AG20443 (cell line): ENCODE measurements at places on chromosomes 5 and 9.

DNA sequence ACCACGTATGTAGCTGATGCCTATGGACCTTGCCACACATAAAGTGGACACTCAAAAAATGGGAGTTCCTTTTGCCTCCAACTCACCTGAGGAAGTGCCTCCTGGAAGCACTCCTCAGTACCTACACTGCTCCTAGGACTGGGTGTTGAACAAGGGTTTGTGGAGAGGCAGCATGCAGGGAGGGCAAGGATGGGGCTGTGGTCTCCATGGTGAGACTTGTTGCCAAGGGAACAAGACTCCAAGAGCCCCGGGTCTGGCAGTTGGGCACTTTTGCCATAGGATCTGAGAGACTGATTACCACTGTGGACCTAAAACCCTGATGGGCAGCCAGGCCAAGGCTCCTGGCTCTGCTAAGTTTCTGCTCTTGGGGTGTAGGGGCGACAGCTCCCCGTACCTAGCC, 6.9 kb upstream of the NR5A1 start:
- DNase-seq: no peak

GRCh38 chr9:77735494-77735893, 87.4 kb upstream of the GNA14 start:
- DNase-seq: peak; percentile 63

DNA sequence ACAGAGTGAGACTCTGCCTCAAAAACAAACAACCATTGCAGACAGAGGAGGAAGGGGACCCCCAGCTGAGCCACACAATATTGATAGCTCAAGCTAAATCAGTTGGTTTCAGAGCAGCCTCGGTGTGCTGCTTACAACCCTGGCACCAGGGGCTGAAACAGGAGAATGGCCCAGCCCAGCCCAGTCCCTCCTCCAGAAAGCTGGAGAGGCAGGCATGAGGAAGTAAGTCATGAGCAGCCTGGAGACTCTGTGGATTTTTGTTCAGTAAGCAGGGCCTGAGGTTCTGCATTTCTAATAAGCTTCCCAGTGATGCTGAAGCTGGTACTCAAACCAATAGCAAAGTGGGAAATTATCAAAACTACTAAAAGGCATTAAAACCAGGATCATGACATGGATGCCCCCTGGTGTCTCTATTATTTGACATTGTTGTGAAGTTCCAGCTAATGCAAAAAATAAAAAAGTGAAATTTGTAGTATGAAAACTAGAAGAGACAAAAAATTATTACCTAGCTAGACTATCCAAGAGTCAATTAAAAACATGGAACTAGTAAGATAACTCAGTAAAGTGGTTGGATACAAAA, 14.2 kb downstream of the PRRT1B start:
- no peak for DNase-seq

GRCh38 chr9:99866398-99866797, 40.1 kb upstream of the STX17 start:
- no peak for DNase-seq

GRCh38 chr5:92977846-92978540, 603.0 kb downstream of the NR2F1-AS1 start:
- no peak for DNase-seq

GRCh38 chr5:142032747-142033631, 20.2 kb upstream of the GNPDA1 start:
- no peak for DNase-seq

GRCh38 chr9:69179037-69179436, 5.0 kb downstream of the TJP2 start:
- DNase-seq: no peak

- no peak for DNase-seq
Measured at GRCh38 chr5:124060413-124061067, 548.6 kb downstream of the CSNK1G3 start.

GRCh38 chr5:317086-317811, 4.3 kb upstream of the AHRR start:
- peak; percentile 93 for DNase-seq

GRCh38 chr5:573206-573605, 38.9 kb upstream of the CEP72 start:
- DNase-seq: no peak

DNA sequence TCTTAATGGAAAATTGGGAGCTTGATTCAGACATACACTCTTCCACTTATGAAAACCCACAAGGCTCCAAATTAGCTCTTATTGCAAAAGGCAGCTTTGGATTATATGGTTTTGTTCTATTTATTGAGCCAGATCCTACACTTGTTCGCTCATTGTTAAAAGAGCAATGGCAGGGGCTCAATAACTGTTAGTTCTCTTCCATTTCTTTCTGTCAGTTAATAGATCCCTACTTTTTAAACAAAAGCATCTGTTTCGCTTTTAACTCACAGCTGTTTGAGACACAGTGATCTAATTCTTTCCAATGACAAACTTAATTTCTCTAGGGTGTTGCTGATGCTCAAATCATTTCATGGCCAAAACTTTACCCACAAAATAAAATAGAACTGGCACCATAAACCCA, 11.7 kb downstream of the C5 start:
- DNase-seq: no peak

- peak; percentile 86 for DNase-seq
Measured at GRCh38 chr5:157390551-157391297, 69.3 kb upstream of the NIPAL4 start.

- no peak for DNase-seq
Measured at GRCh38 chr9:34507556-34507955, 15.2 kb downstream of the ENHO start.

DNA sequence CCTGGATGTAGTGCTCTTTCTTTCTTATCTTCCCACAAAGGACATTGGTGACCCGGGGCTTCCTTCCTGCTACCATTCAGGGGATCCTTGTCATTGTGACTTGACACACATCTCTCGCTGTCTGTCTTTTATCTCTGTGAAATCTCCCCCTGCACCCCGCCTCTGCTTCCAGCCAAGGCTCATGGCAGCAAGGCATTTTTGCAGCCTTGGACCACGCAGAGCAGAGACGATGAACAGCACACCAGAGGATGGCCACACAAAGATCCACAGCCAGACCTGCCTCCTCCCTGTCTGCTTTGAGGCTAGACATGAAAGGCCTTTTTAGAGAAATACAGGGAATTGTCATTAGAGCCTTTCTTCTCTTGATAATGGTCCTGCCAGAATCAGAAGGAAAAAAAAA, 549.1 kb downstream of the CDK5RAP2 start:
- DNase-seq: no peak

- peak; percentile 24 for DNase-seq
Measured at GRCh38 chr5:54603372-54603771, 85.8 kb downstream of the SNX18 start.

- DNase-seq: no peak
Measured at GRCh38 chr5:178993955-178994579, 1.1 kb downstream of the GRM6 start.

DNA sequence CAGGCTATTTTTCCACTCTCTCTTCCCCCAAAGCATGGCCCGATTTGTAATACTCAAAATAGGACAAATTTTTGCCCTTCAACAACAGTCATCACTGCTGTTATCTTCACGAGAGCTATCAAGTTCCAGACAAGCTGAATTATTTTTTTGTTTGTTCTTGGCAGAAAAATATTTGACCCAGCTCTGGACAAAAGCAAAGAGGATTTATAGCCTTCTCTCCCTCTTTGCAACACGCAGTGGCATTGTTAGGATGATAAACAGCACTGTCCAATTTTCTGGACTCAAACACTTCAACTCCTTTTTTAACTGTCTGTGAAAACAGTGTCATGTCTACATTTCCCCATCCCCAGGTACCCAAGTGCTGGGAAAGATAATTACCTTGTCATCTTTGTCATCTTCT, 160.3 kb downstream of the SLF1 start:
- no peak for DNase-seq

GRCh38 chr5:76765249-76765648, 49.3 kb downstream of the F2R start:
- DNase-seq: no peak

- no peak for DNase-seq
Measured at GRCh38 chr5:134143944-134144941, 29.8 kb downstream of the TCF7 start.

- no peak for DNase-seq
Measured at GRCh38 chr9:107782789-107783188, 293.2 kb upstream of the KLF4 start.

- DNase-seq: no peak
Measured at GRCh38 chr5:147075187-147075586, 159.6 kb upstream of the STK32A start.

DNA sequence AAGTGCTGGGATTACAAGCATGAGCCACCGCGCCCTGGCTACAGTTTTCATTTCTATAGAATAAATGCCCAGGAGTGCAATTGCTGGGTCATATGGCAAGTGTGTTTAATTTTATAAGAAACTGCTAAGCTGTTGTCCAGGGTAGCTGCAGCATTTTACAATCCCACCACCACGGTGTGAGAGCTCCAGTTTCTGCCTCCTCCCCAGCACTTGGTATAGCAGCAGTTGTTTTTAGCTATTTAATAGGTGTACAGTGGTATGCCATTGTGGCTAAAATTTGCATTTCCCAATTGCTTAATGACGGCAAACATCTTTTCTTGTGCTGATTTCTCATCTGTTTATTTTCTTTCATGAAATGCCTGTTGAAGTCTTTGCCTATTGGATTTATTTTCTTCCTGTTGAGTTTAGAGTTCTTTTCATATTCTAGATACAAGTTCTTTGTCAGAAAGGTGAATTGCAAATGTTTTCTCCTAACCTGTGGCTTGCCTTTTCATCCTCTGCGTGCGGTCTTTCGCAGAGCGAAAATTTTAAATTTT, 100.3 kb downstream of the NDFIP1 start:
- DNase-seq: no peak

DNA sequence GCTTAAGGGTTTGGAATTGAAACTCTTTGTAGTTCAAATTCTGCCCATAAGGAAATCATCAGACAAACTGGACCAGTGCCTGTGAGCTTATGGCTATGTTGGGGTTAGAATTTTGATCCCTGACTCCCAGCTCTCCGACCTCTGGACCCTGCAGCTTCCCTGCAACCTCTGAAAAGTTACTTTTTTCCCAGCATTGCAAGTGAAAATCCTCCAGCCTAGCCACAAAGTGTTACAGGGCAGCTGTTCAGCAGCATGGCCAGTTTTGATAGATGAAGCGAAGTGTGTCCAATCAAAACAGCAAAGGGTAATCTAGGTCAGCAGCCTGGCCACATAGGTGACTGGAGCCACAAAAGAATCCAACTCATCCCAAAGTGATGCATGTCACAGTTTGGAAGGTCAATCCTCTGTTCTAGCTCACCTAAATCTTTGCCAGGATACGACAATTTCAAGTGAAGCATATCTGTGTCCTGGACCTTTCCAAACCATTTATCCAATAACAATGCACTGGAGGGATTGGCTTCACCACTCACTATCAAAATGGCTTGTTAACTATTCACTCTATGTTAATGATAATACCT, 4.7 kb upstream of the CPEB4 start:
- no peak for DNase-seq

- DNase-seq: no peak
Measured at GRCh38 chr9:117705386-117705785, 1.2 kb downstream of the TLR4 start.

DNA sequence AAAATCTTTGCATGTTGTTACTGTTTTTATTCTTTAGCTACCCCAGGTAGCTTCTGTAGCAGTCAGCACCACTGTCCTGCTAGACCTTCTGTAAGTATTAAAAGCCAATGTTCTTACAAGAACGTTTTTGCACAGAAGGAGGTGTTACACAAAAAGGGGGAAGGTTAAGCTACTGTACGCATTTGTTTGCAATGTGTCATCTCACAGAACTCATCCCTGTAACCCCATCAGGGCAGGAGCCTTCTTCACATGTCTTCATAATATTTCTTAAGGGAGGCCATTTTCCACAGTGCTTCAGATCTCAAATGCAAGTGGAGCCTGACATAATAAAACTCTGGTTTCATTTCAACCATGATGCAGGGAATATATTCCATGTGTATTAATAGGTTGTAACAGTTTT, 67.9 kb downstream of the OSMR start:
- no peak for DNase-seq

DNA sequence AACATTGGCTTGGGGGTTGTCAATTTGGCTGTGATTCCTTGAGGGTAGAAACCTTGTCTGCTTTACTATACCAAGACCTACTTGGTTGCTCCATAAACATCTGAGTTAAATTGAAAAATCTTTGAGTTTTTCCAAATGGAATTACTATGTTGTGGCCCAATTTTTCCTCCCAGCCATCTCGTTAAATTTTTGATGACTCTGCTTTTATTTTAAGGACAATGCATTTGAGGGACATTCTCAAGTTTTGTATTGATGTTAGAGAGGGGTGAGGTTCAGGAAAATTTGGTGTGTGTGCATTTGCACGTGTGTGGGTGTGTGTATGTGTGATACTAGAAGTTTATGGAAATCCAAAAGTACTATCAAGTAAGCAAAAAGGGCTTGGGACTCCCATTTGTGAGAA, 491.4 kb upstream of the KLF4 start:
- no peak for DNase-seq

DNA sequence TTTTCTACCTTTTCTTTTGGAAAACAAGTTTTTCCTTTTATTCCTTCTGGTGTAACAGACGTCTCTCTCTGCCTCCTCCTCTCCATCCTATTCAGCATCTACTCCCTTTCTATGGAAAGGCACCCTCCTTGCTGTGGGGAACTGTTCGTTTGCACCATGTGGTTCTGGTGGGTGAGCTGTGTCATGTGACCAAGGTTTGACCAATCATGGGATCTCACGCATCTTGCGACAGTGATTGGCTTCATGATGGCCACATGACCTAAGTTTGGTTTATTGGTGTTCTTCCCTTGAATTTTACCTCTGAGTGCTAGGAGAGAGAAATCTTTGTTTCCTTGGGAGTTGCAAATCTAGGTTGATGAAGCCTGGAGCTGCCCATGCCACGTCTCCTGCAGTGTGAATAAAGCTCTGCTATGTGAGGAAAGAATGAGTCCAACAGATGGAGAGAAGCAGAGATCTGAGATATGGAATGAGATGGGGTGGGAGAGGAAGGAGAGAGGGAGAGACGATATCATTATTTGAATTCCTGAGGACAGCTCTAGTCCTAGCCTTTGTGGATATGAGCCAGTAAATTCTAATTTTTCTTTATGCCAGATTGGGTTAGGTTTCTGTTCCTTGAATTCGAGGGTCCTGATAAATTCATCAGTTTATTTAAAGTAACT, 178.8 kb upstream of the IL12B start:
- DNase-seq: no peak

GRCh38 chr9:93203718-93204469, 20.0 kb downstream of the WNK2 start:
- DNase-seq: no peak

- DNase-seq: no peak
Measured at GRCh38 chr5:691817-692528, 1.2 kb downstream of the TPPP start.

DNA sequence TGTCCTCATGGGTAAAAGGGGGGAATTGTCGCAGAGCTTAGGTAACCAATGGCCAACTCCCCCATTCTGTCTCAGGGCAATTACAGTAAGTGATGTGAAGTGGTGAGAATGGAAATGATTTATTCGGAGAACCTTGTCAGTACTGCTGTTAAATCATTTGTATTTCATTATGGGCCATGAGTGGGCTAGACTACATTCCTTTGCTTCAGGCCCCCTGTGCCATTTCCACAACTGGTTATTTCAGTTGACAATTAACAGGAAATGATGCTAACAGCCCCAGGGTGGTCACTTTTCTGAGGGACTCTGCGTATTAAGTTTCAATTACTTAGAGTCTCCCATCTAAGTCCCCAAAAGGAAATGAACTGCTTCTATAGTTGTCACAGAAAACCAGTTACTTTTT, 653.7 kb downstream of the CCDC171 start:
- no peak for DNase-seq

GRCh38 chr9:135116371-135116770, 28.9 kb downstream of the OLFM1 start:
- no peak for DNase-seq
